HuH-7 (cell line): ENCODE measurements at places on chromosomes 16 and 17.

- no peak for DNase-seq
These were observed 14.6 kb upstream of the LGALS9 start for GRCh38 chr17:27616414-27616813.

DNA sequence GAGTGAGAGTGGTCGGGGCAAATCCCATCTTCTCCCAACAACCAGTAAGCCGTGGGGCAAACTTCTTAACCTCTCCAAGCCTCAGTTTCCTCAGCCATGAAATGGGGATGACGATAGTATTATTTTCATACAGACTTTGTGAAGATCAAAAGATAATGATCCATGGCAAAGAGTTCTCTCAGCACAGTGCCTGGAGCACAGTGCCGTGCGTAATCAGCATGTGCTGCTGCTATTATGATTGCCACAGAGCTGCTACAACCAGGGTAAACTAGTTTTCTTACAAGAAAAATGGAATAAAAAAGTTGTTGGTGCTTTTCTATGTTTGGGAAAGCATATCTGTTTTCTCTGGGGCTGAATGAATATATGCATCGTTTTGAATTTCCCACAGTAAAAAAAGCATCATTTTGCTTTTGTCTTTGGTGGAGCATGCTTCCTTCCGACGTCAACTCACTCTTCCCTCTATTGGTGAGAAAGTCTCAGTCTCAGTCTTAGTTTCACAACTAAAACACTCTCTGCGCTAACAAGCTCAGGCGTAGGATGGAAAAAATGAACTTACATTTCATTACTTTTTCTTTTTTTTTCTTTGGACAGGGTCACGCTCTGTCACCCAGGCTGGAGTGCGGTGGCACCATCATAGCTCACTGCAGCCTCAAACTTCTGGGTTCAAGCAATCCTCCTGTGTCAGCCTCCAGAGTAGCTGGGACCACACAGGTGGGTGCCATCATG lies 37.2 kb downstream of the CDK5R1 start:
- DNase-seq, result no peak

DNA sequence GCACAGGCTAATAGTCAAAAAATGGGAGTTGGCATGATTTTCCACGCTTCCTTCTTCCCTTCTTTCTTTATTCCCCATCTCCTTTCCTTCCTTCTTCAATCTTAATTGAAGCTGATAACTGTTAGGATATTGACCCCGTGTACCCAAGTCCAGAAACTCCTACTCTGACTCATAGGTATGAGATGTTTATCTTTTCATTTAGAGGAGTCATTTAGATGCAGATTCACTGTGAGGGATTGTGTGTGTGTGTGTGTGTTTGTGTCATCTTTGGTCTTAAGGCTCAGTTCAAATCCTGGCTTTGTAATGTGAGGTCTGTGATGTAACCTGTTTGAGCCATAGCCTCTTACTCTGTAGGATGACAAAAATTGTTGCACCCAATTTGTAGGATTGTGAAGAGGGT lies 332.0 kb upstream of the MAF start:
- DNase-seq, result no peak

GRCh38 chr17:72101526-72101925 lies 19.3 kb upstream of the SOX9 start:
- DNase-seq, result no peak

DNA sequence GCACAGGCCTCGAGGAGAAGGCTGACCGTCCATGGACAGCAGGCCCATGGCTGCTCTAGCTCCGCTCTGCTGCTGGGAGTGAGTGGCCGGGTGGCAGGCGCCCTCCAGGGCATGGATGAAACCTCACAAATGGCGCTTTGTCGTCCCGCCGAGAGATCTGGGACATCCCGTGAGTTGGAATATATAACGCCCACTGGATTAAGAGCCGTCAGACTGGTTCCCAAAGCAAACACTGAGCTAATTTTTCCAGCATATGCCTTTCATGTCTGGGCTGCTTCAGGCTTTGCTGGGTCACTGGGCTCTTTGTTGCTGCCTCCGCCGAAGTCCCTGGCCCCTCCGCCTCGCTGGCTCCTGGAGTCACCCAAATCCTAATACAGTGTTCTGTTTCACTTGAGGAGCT lies 266.3 kb downstream of the FOXL1 start:
- no peak for DNase-seq

- DNase-seq, result peak; percentile 23
These were observed 44.1 kb upstream of the SEC14L1 start for GRCh38 chr17:77096570-77097214.

- no peak for DNase-seq
These were observed 84.3 kb downstream of the RTN4RL1 start for GRCh38 chr17:1940810-1941185.

DNA sequence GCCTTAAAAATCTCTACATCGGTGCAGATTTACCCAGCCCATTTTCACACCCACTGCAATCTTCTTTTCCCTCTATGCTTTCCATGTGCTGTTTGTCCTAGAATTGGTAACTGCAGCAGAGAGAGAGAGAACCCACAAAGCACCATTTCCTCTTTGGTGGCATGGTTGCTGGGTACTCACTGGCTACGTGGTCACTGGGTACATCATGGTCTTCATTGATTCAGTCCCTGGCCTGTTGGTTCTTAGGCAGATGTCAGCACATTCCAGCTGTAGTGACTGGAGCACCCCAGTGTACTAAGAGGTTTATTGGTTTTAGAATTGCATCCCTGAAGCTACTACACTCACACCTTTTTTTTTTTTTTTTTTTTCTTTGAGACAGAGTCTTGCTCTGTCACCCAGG lies 156.1 kb upstream of the CACNG5 start:
- no peak for DNase-seq

GRCh38 chr16:75288596-75289120 lies 37.2 kb upstream of the BCAR1 start:
- DNase-seq, result no peak

- DNase-seq, result no peak
These were observed 79.0 kb upstream of the SMURF2 start for GRCh38 chr17:64741038-64741641.

DNA sequence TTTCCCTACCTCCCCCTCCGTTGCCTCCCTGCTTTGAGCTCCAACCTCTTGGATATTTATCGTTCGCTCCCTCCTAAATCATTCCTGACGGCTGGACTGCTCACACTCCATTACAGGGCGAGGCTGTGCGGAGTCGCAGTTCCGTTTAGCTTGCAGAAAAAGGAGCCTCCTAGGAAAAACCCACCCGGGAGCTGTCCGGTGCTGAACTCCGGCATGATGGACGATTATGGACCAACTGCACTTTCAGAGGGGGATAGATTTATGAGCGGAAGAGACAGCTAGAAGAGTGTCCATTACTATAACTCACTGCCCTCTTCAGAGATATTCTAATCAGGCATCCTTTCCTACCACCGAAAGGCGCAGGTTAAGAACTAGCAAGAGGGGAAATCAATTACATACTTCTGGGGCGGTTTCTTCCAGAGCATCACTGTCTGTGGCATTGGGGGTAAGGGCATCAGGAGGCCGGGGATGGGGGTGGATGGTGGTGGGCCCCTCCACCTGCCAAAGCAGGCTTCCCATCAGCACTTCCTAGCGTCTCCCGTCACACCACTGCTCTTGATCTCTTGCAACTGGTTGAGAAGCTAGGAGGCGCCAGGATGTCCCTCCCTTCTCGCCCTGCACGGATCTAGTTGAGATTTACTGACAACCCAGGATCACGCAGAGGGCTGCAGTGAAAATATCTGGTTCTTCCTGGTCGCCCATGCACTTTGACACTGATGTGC lies 251.2 kb downstream of the ENGASE start:
- DNase-seq, result peak; percentile 55

DNA sequence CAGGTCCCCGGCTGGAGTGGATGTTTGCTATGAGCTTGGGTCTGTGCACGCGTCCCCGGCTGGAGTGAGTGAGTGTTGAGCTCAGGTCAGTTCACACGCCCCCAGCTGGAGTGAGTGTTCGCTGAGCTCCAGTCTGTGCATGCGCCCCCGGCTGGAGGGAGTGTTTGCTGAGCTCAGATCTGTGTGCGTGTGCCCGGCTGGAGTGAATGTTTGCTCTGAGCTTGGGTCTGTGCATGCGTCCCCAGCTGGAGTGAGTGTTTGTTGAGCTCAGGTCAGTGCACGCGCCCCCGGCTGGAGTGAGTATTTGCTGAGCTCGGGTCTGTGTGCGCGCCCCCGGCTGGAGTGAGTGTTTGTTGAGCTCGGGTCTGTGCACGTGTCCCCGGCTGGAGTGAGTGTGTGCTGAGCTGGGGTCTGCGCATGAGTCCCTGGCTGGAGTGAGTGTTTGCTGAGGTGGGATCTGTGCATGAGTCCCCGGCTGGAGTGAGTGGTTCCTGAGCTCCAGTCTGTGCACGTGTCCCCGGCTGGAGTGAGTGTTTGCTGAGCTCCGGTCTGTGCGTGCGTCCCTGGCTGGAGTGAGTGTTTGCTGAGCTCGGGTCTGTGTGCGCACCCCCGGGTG lies 284.2 kb downstream of the SNX29 start:
- peak; percentile 88 for DNase-seq

DNA sequence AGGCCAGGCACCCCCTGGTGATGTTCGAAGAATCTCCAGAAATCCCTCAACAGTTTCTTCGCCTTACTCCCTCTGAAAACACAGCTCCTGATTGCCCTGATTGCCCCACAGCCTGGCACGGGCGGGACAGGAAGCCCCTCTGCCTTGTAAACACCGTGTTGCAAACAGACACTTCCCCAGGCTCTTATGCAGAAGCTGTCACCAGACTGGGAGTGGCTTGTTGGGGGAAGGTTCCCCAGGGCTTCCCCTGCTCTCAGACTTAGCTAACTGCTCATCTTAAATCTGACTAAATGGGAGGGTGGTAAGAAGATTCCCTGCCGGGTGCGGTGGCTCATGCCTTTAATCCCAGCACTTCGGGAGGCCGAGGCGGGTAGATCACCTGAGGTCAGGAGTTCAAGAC lies 11.2 kb downstream of the PIK3R5 start:
- DNase-seq, result no peak

GRCh38 chr16:56950881-56951771 lies 10.6 kb upstream of the CETP start:
- DNase-seq, result peak; percentile 60

- DNase-seq, result no peak
These were observed 5.4 kb upstream of the CPNE2 start for GRCh38 chr16:57087003-57087402.

- peak; percentile 76 for DNase-seq
These were observed 16.7 kb downstream of the HSD11B2 start for GRCh38 chr16:67447508-67448076.
